NCI-H460 (cell line): ENCODE measurements at places on chromosomes 4 and X. TPM values are rescaled to one million over a fixed set of nuclear protein-coding genes. Genes with fewer than 3 reads are reported as not detected.

The C1QTNF7 gene
- total RNA-seq: not detected in 2 replicates

DNA sequence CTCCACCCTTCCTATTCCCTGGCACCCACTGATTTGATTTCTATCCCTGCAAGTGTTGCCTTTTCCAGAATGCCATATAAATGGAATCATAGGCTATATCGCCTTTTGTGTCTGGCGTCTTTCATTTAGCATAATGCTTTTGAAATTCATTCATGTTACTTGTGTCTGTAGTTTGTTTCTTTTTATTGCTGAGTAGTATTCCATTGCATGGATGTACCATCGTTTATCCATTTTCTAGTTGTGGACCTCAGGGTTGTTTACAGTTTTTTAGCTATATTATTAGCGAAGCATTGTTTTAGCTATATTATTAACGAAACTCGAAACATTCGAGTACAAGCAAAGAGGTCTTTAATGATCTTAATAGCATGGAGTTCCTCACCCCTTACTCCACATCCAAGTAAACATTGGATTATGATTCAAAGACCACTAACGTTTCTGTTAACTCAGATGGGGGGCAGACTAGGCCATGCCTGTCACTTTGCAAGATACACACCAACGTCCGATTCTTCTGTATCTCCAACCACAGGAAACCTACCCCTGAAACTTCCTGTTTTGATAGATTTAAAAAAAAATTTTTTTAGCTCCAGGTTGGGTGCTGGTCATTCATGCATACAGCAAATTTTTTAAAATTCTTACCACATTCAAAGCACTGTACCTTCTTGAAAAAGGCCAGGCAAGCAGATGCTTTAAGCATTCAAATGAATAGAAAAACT is 1.1 kb downstream of the DCK start:
- DNase-seq: no peak

DNA sequence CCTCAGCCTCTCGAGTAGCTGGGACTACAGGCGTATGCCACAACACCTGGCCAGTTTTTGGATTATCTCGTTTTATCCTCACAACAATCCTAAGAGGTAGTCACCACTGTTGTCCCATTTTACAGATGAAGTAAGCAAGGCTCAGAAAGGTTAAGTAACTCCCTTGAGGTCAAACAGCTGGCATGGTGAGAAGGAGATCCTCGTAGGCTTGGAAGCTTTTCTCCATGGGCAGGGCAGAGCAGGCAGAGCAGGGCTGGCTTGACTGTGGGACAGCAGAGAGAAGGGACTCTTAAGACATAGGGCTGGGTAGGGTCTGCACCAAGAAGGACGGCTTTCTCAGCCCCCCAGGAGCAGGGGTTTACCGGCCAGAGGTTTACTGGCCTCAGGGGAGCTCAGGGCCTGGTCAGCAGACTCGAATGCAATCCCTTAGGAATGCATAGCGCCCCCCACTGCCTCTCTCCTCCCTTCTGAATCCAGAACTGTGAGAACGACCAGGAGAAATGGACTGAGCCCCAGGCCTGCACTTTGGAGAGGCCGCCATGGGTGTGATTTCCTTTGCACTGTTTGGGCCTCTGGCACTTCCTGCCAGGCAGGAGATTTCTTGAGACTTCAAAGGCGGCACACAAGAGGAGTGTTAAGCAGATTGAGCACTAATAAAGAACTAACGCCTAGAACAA is 14.0 kb upstream of the CDKN2AIP start:
- DNase-seq: no peak

DNA sequence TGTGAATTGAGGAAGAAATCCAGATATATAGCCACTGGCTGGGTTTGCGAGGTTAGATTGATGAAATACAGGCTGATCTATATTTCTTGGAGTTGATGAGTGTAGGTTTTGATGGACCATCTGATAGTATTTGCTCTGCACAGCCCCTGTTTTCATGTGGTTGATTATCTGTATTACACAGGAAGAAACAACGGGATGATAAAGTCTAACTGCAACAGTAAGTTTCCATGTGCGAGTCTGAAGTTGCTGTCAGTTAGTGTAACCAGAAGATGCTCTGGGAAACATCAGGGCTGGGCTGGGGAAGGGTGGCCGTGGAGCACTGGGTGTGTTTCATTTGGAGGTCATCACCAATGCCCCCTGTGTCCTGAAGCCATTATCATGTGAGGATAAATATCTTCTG is 148.4 kb upstream of the SFRP2 start:
- no peak for DNase-seq

The KLB gene
- not detected in 2 replicates for total RNA-seq

The CLGN gene
- total RNA-seq: 69.0 and 74.9 TPM in 2 replicates

- DNase-seq: no peak
Measured at GRCh38 chr4:189613207-189613606, 327.5 kb upstream of the FRG1 start.

The MUC7 gene
- not detected in 2 replicates for total RNA-seq

DNA sequence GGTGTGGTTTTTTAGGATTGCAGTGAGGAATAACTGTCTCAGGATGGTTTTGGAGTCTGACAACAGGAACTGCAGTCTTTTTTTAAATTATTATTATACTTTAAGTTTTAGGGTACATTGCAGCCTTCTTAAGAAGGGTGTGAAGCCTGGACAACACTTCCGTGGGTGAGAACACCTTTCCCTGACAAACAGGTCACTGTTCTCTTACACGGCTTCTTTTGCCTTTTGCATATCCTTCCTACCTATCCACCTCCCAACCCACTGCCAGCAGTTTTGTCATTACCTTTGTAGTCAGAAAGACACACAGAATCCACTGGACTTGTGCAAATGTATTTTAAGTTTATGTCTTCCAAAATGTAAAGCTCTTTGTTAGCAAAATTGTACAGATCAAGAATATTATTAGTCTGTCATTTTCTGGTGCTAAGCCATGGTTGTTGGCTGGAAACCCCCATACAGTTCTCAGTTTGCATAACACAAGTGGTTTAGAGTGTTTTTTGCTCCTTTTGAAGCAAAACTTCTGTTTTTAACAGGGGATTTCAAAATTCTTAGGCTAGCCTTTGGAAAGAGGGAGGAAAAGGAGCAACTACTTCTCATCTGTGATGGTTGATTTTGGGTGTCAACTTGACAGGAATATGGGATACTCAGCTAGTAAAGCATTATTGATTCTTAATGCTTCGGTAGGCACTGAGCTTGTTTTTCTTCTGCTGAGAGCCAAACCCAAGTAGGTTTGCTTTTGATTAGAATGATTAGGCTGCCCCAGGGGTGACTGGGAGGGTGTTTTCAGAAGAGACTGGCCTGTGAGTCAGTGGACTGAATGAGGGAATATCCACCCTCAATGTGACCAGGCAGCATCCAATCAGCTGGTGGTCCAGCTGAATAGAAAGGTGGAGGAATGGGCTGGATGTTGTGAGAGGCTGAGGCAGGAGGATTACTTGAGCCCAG is 29.4 kb upstream of the KLHL2 start:
- DNase-seq: no peak

GRCh38 chr4:82588771-82589270 is 27.0 kb upstream of the TMEM150C start:
- DNase-seq: no peak

DNA sequence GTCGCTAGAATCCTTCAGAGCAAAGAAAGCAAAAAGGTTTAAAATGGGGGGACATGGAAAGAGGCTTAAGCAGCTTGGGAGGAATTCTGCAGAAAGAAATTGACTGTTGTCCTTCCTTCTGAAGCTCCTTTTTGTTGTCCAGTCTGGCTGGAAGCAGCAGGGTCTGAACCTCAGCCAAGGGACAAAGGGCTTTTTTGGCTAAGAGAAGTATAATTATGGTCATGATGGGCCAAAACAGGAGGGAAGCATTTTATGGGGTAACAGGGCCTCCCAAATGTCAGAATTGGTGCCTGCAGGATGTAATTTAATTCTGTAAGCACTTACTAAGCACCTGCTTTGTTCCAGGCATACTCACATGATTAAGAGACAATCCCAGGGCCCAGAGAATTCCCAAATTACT is 74.2 kb upstream of the CPEB2 start:
- DNase-seq: no peak

The DIPK2B gene
- total RNA-seq: not detected in 2 replicates

The P2RY4 gene
- not detected in 2 replicates for total RNA-seq

The MID1 gene
- total RNA-seq: 25.2 TPM in 2 replicates

GRCh38 chrX:118615141-118615540 is 112.3 kb upstream of the IL13RA1 start:
- no peak for DNase-seq

The YIPF6 gene
- total RNA-seq: 60.6 and 73.8 TPM in 2 replicates

The RNF212 gene
- 9.9 and 13.3 TPM in 2 replicates for total RNA-seq

- no peak for DNase-seq
Measured at GRCh38 chr4:11904846-11905739, 476.4 kb upstream of the HS3ST1 start.

DNA sequence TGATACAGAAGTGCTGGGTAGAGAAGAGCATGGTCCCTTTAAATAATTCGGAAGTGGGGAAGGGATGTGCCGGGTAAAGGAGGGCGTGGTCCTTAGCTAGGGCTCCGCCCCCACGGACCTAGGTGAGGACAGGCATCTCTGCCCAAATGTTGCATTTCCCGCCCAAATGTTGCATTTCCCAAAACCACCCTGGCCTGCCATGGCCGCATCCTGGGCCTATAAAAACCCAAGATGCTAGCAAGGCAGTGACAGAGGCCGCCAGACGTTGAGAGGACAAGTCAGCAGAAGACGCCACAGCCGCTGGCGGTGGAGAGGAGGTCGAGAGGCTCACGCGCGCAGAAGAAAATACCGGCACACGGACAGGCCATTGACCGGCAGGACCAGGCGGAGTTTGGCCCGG is 46.1 kb downstream of the ZFP42 start:
- no peak for DNase-seq

DNA sequence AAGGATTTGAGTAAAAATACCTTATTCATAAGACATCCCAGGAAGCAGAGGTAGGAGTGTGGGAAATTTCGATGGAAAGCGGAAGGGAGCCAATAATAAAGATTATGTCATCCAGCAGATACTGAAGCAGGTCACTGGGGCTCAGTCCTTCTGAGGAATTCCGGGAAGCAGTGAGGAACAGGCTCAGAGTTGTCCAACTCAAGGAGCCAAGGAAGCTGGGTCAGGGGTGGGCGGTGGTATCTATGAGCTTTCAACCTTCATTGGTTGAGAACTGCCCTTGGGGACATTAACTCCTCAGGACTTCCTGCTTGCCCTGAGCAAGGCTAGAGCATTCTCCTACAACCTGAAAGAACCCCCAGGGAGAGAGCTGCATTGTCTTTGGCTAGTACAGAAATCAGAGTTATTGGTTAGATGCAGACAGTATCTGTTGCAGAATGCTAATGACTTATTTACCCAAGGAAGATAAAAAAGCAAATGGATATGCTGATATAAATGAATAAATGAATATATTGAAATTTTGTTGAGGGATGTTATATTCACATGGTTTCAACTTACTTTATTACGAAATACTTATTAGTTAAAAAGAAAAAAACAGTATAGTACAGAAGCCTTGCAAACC is 68.2 kb downstream of the DMP1 start:
- DNase-seq: no peak

DNA sequence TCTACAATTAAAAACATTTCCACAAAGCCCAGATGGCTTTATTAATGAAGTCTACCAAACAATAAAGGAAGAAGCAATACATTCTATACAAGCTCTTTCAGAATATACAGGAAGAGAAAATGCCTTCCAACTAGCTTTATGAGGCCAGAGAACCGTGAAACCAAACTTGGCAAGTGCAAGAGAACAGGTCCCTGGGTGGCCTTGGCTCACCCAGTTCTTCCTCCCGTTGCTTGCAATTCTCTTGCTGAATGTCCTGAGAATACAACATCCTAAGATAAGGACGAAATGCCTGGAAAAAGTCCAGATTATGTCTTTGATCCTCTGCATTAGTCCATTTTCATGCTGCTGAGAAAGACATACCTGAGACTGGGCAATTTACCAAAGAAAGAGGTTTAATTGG is 204.9 kb downstream of the MAD2L1 start:
- no peak for DNase-seq

- DNase-seq: no peak
Measured at GRCh38 chr4:64883087-64883807, 474.0 kb upstream of the TECRL start.

The PCDH10 gene
- not detected in 2 replicates for total RNA-seq

GRCh38 chr4:5928844-5929420 is 36.0 kb upstream of the CRMP1 start:
- no peak for DNase-seq

GRCh38 chr4:40559585-40560465 is 69.8 kb downstream of the RBM47 start:
- no peak for DNase-seq

The AREG gene
- 6.8 and 7.0 TPM in 2 replicates for total RNA-seq

DNA sequence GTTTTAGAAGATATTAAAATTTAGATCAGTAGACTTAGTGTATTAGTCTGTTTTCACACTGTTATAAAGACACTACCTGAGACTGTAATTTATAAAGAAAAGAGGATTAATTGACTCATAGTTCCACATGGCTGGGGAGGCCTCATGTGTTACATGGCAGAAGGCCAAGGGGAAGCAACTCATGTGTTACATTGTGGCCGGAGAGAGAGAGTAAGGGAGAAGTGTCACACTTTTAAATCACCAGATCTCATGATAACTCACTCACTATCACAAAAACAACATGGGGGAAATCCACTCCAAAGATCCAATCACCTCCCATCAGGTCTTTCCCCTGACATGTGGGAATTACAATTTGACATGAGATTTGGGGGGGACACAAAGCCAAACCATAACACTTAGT is 1159.7 kb upstream of the PCDH7 start:
- no peak for DNase-seq

The TMEM128 gene
- 12.5 and 12.8 TPM in 2 replicates for total RNA-seq

DNA sequence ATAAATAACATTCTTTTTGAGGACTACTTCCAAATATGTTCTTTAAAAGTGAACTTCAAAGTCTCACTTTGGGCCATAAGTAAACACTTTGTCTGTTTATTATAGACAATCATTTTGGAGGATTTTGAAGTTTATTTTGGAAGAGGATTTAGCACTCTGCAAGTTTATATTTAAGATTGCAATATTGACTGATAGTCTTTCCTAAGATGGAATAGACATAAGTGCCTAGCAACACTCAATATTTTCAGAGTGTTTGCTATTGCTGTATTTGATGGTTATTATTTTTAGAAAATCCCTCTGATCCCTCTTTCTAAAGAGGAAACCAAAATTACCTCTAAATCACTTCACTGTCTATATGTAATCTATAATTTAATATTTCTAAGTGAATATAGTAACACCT is 42.8 kb upstream of the MAD2L1 start:
- no peak for DNase-seq

The SCRG1 gene
- not detected in 2 replicates for total RNA-seq

GRCh38 chr4:8468746-8469535 is 28.4 kb downstream of the TRMT44 start:
- peak; percentile 17 for DNase-seq

The PHKA1 gene
- total RNA-seq: 24.7 and 29.1 TPM in 2 replicates

DNA sequence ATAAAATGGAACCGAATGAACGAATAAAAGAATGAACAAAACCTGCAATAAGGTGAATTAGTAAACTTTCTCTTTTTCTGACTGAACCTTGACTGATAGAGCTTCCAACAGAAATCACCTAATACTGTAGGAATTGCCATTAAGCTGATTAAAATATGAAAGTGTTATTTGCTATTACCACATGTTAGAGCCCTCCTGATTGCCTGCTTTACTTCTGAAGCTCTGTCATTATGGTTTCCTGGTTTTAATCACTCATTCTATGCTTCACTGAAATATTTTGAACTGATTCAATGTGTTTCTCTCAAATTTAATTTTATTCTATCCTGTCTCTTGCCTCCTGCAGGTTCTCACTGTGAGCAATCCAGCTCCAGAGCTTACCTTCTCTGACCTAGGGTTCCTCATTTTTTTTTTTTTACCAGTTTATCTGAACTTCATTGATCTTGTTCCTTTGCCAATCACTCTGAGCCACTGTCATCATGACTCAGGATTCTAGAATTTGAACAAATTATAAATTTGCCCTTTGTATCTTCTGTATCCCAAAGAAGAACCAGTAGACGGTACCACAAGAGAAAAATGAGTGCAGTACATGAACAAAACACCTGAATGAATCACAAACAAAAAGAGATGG is 48.1 kb upstream of the UGT2B15 start:
- no peak for DNase-seq
